Mesangial cell (primary cell): ENCODE measurements at places on chromosomes 4 and X. TPM values are rescaled to one million over a fixed set of nuclear protein-coding genes. Genes with fewer than 3 reads are reported as not detected.

Gene AR
- 0.16 and 0.25 TPM in 2 replicates for total RNA-seq

Gene MAGEC1
- not detected in 2 replicates for total RNA-seq

Gene SLC10A6
- total RNA-seq = not detected in 2 replicates

Gene DSPP
- total RNA-seq = not detected in 2 replicates

Gene RPS6KA3
- 18.1 and 23.7 TPM in 2 replicates for total RNA-seq
